ENCODE measurements at places on chromosomes 2 and 18. TPM values are rescaled to one million over a fixed set of nuclear protein-coding genes. Genes with fewer than 3 reads are reported as not detected.

Gene COL4A4
- total RNA-seq, result not detected

Gene RAB27B
- 0.75 TPM for total RNA-seq

Gene ALK
- not detected for total RNA-seq

Gene CNNM3
- 28.7 TPM for total RNA-seq

- DNase-seq, result no peak
Measured at GRCh38 chr2:178828486-178828881, 21.3 kb upstream of the TTN start.

DNA sequence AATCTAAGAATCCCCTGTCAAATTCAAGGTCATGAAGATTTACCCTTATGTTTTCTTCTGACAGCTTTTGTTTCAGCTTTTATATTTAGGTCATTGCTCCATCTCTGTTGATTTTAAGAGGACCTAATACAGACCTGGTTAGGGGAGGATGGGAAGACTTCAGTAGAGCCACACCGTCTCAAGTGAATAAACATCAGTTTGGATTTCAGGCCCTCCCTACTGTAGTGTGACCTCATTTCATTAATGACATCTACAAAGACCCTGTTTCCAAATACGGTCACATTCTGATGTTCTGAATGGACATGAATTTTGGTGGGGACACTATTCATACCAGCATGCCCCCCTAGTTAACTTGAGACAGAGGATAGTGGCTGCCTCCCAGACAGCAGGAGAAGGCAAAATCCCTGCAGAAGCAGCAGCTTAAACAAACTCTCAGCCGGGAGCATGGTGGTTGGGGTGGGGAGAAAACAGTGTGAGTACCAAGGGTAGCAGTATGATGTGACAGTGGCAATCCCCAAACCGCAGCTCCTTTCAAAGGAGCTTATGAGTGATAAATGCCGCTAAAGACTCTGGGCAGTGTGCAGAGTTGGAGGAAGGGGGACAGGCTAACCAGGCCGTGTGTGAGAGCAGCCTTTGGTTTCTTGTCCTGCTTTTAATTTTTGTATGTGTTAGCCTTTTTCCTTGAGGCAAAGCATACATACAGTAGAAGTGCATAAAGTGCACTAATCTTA lies 65.9 kb upstream of the TNP1 start:
- no peak for DNase-seq

DNA sequence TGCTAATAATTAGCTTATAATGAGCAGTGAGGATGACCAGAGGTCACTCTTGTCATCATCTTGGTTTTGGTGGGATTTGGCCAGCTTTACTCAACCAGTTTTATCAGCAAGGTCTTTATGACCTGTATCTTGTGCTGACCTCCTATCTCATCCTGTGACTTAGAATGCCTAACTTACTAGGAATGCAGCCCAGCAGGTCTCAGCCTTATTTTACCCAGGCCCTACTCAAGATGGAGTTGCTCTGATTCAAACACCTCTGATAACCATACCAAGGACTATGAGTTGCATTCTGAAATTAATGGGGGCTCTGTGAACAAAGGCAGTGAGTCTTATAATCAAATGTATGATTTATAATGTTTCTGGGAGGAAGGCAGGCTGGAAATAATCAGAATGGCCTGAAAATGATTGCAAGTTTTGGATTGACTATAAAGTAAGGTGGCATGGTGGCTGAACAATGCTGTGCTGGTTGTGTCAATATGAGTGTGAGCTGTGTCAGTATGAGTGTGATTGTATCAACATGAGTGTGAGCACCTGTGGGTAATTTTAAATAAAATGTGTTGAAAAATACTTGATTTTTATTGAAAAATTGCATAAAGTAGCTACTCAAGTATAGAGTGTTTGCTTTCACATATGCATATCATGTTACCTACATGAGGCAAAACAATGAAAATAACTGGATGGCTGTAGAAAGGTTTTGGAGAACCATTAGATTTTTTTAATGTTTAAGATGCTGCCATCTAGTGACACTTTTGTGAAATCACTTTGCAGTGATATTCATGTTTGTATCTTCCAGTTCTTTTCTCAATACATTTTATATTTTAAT lies 103.0 kb downstream of the KYNU start:
- DNase-seq, result no peak

DNA sequence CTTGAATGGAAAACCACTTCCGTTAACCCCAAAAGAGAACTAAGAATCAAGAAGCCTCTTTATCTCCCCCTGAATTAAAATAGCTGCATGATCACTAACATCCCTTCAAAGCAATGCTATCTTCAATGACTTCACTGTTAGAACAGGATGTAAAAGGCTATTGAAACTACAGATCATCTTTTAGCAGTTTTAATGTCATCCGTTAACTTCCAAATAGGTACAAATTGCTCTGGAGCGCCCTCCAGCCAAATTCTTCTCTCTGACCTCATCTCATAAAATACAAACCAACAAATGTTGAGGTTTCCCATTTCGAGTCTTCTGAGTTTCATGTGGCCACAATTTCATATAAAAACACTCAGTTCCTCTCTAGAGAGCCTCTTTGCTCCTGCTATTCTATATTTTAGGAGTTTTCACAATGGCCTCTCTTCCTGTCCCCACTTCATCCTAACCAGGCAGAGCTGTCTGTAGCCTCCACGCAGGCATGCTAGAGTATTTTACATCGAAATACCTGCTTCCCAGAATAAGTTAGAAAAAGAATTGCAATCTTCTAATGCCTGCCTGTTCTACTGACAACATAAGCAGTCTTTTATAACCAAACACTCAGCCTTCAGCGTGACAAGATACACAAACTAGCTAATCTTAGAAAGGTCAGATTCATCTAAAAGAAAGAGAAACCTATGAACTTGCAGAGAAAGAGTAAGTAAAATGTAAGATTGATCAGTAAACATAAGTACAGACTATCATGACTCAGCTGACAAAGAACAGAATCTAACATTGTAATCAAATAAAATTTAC lies 37.9 kb downstream of the B4GALT6 start:
- DNase-seq, result no peak

GRCh38 chr2:26562811-26563645 lies 78.1 kb downstream of the CIB4 start:
- no peak for DNase-seq

All from activated T-helper 2 cell treated with anti-CD3 and anti-CD28 coated beads, Interferon-gamma antibody, Interleukin-2, Interleukin-4, amounts not matched to agents 10 μg/mL and 5 μg/mL and 100 μg/mL, durations not matched to agents 14 hours and 24 hours and 36 hours (primary cell).